ENCODE measurements at places on chromosomes 2 and 18. TPM values are rescaled to one million over a fixed set of nuclear protein-coding genes. Genes with fewer than 3 reads are reported as not detected.
A peak's percentile ranks its signal among the peaks of the same experiment; 100 is the strongest.

GRCh38 chr2:111028720-111029119 is 92.0 kb upstream of the BCL2L11 start:
- no peak for DNase-seq

DNA sequence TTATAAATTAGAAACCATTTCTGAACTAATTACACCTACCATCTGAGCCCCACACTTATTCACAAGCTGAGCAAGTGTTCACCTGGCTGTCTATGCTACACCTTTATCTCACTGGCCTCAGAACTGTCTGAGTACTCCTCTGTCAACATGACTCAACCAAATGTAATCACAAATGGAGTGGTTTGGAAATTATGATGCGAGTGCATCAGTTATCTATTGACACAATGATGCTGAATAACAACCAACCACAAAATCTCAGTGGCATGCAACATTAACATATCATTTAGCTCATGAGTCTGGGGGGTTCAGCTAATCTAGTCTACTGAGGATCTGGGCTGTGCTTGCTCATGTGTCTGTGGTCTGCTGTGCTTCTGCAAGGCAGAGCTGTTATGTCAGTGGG is 184.2 kb upstream of the NXPH2 start:
- DNase-seq: no peak

- DNase-seq: no peak
Observed at GRCh38 chr2:29053223-29053622, 21.1 kb downstream of the PCARE start.

- no peak for DNase-seq
Observed at GRCh38 chr18:47746615-47747014, 183.8 kb downstream of the SMAD2 start.

GRCh38 chr18:24662412-24662821 is 202.0 kb downstream of the HRH4 start:
- DNase-seq: peak; percentile 55

- DNase-seq: no peak
Observed at GRCh38 chr2:164692958-164693357, 71.7 kb upstream of the GRB14 start.

- no peak for DNase-seq
Observed at GRCh38 chr18:37124516-37124915, 295.6 kb downstream of the KIAA1328 start.

- DNase-seq: no peak
Observed at GRCh38 chr2:86750240-86750839, 30.2 kb downstream of the RMND5A start.

DNA sequence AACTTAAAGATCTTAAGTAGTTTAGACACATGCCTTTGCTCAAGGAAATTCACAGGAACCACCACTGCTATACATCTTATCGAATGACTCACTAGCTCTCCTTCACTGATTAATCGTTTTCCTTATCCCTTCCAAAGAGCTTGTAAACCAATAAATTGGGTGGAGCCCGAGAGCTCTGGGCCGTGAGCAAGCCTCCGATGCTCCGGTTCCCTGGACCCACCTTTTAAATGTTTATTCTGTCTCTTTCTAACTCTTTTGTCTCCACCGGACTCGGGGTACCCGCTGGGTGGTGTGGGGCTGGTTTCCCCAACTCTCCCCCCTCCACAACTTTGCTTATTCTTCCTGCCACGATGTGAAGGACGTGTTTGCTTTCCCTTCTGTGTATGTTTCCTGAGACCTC is 292.9 kb upstream of the TMEFF2 start:
- no peak for DNase-seq

- DNase-seq: no peak
Observed at GRCh38 chr2:231259104-231259503, 60.7 kb downstream of the ARMC9 start.

DNA sequence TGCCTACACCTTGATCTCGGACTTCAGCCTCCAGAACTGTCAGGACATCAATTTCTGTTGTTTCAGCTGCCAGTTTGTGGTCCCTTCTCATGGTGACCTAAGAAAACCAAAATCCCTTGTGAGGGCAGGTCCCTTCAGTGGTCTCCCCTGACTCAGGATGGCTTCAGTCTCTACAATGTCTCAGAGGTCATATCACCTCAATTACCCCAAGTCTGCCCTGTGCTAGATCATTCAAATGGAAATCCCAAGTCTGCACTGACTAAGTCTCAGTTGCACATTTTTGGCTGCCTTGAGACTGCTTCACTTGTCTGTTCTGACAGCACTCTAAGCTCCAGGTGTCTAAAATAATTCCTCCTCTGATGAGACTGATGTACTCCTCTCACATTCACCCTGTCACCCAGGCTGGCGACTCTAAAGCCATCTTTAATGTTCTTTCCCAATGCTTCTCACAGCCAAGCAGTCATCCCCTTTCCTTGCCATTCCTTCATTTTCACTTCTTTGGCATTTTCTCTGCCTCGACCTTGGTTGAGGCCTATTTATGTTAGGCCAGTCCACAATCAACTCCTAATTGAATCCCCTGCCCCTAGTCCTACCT is 470.8 kb downstream of the DLGAP1 start:
- no peak for DNase-seq

DNA sequence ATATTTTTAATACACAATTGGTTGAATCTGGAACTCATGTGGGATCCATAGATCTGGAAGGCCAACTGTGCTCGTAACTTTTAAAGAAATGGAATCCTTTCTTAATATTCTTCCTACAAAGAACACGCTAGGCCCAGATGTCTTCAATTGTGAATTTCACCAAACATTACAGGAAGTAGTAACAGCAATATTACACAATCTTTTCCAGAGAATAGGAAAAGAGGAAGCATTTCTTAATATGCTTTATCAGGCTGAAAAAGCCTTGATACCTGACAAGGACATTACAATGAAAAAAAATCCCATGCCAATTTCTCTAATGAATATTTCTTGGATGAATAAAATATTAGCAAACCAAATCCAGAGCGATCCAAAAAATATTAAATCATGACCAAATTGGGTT is 80.3 kb upstream of the HAAO start:
- no peak for DNase-seq

DNA sequence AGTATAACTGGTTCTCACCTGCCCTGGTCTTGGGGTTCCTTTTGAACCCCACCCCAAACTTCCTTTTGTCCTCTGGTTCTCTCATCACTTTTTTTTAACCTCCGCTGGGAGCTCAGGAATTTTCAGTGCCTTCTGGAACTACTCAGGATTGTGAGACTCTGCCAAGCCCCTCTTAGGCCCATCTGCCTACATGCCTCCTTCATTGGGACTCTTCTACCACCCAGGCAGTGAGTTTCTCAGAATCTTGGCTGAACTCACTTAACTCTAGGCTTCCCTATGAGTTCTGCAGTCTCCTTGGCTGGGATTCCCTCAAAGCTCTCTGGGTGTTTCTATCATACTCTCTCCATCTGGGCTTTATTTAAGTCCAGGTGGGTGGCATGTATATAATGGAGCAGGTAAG is 86.3 kb downstream of the MDH1 start:
- DNase-seq: no peak

- DNase-seq: no peak
Observed at GRCh38 chr2:212926940-212927339, 224.5 kb downstream of the IKZF2 start.

GRCh38 chr2:240438810-240439697 is 3.6 kb downstream of the GPC1 start:
- no peak for DNase-seq

DNA sequence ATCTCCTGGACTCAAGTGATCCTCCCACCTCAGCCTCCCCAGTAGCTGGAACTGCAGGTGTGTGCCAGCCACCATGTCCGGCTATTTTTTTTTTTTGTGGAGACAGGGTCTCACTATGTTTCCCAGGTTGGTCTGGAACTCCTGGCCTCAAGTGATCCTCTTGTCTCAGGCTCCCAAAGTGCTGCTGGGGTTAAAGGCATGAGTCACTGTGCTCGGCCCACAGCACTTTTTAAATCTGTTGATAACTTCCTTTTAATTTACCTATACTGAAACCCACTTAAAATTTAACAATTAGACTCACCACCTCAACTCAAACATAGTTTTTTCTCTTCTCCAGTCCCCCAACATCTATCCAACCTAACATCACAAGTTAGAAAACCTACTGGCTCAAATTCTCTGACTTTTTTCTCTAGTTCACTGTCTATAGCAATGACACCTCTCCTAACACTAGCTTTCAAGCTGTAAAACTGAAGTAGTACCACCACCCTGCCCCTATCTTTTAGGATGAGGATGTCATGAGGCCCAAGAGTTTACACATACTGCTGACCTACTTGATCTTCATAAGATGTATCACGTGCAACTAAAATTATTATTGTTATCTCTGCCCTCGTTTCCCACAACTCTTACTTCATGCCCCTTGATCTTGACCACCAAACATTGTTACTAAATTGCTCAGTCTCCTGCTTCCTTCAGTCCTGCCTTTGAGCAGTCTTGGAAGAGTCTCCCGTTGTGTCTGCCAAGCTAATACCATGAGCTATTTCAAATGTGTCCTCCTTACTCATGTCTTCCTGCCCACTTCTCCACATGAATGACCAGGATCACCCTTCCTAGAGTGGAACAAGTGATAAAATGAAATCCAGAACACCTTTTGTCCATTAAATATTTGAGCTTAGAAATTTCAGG is 142.3 kb upstream of the ZFP36L2 start:
- no peak for DNase-seq

DNA sequence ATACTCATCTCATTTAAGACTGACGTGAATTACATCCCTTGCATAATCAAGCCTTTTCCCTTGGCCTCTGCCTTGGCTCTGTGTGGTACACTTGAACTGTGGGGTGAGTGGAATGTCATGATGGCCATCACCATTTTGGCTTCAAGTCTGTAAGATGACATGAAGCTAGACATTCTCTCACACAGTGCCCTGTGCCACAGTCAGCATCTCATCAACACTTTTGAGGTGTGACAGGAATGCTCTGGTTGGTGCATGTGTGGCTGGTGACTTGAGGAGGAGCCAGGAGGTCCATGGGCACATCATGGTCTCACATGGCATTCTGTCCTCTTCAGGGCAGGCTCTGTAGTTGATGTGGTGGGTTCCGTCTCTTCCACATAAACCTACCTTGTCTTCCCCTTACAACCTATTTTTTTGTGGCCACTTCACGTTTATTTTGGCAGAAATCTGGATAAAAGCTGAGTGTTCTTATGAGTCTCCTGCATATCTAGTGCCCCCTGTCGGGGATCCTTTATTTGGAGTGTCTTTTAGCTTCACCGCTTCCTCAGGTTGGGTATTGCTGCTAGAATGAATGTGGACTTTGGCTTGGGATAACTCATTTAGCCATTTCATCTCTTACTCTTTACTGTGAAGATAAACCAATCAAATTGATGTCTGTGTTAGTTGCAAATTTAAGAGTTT is 28.1 kb downstream of the MAP4K4 start:
- DNase-seq: no peak

- DNase-seq: no peak
Observed at GRCh38 chr2:25089605-25090315, 47.9 kb downstream of the EFR3B start.

GRCh38 chr18:42781298-42781815 is 334.1 kb downstream of the RIT2 start:
- no peak for DNase-seq

DNA sequence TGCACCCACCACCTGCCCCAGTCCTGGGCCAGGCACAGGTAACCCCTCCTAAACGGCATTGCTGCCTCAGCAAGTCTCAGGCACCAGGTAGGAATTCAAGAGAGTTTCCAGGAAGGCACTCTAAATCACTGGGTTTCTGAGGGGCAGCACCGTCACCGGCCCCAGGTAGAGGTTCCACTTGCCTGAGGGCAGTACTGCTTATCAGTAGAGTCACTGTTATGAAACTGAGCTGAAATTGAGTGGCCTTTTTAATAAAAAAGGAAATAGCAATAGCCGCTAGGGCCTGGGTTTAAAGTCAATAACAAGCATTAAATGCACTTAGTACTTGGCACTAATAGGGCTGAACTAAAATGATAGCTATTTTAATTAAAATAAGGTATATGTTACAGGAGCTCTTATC is 653.7 kb downstream of the METTL4 start:
- no peak for DNase-seq

DNA sequence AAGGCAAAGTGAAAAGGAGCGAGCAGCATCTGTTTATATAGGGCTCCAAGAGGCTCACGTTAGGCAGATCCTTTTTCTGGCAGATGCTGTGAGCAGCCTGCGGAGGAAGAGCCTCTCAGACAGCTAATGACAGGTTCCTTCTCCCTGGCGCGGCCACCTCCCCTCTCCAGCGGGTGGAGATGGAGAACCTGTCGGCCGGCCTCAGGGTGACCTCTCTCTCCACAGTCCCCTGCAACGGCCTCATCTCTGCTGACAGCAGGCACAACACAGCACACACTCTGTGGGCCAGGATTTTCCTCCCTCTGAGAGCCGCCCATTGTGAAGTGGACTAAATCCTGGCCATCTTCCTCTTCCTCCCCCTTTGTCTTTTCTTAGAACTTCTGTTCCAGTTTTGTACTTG is 119.8 kb downstream of the PRKCE start:
- DNase-seq: no peak

GRCh38 chr2:68483011-68483410 is 15.6 kb downstream of the APLF start:
- DNase-seq: no peak

GRCh38 chr2:237885931-237886684 is 26.7 kb downstream of the RAMP1 start:
- DNase-seq: no peak

GRCh38 chr18:28974504-28974903 is 797.6 kb upstream of the CDH2 start:
- DNase-seq: no peak

DNA sequence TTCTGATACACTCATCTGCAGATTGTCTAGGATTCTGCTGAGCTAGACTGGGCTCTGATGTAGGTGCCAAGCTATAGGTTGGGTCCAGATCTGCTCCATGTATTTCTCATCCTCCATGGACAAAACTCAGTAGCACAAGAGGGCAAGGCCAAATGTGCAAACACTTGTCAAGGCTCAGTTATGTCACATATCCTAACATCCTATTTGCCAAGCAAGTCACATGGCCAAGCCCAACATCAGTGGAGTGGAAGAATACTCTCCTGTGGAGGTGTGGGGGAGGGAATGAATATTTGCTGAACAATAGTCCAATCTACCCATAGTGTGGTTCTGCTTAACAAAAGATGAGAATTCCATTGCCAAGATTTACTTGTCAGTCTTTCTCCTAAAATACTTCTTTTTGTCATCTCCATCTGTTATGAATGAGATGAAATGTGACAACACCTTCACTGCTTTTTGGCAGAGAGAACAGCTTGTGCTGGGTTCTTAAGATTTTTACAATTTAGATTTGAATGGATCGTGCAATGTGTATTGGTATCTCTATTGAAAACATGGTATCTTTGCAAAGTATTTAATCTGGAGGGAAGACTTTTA is 89.9 kb downstream of the OXER1 start:
- no peak for DNase-seq

- no peak for DNase-seq
Observed at GRCh38 chr18:21632393-21632792, 20.3 kb downstream of the SNRPD1 start.

GRCh38 chr2:380772-381171 is 92.9 kb upstream of the ALKAL2 start:
- no peak for DNase-seq

Gene DNAH6
- 0.66 TPM for total RNA-seq

Gene RBM45
- 20.5 TPM for total RNA-seq

Gene GAD1
- 1.0 TPM for total RNA-seq

Gene PLA2R1
- 0.90 TPM for total RNA-seq

Gene ERICH2
- total RNA-seq: not detected

Gene PIGN
- total RNA-seq: 13.5 TPM

Gene BMP10
- total RNA-seq: 0.14 TPM

Gene SCYGR4
- not detected for total RNA-seq

Gene MAP2
- 2.5 TPM for total RNA-seq

Gene CNDP1
- total RNA-seq: 0.09 TPM

Gene MC4R
- 0.33 TPM for total RNA-seq

Gene TIGD1
- total RNA-seq: 8.3 TPM
